ENCODE measurements at places on chromosomes 7 and 10.
A peak's percentile ranks its signal among the peaks of the same experiment; 100 is the strongest.

- no peak for DNase-seq
These were observed 34.5 kb downstream of the SPDYE17 start for GRCh38 chr7:76997381-76998284.

- DNase-seq = peak; percentile 43
These were observed 1.8 kb downstream of the GRK5 start for GRCh38 chr10:119209035-119209735.

GRCh38 chr10:56547163-56547562, 186.1 kb upstream of the ZWINT start:
- no peak for DNase-seq

DNA sequence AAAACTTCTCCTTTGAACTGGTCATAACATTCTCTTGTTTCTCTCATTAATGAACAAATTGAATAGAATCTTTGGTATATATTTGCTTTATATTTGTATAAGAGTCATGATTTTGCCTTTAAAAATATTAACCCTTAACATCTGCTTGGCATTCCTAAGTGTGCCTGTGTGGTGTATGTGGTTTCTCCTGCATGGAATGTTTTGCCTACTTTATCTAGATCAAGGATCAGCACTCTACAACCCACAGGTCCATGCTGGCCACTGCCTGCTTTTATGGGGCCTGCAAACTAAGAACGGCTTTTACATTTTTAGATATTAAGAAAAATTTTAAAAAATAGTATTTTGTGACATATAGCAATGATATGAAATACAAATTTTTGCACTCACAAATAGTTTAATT, 4.3 kb upstream of the LAMB4 start:
- no peak for DNase-seq

GRCh38 chr10:121854809-121855445, 72.9 kb downstream of the ATE1 start:
- peak; percentile 17 for DNase-seq

DNA sequence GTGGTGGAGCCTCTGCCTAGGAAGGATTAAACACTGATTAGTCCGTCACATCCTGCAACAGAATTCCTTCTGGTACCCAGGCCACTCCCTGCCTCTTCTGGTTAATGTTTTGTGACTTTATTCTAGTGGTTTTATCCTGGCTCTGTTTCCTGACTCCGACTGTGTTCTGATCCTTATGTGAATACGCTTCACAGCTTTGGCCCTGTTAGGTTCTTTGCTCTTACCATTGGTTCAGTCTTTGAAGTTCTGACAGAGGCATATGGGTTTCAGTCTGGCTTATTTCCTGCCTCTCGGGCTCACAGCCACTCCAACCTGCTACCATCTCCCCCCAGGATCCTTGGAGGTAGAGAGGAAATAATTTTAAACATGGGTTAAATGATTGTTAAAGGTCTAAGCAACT, 23.2 kb upstream of the FGL2 start:
- no peak for DNase-seq

GRCh38 chr10:86699541-86699940, 31.2 kb downstream of the LDB3 start:
- no peak for DNase-seq

GRCh38 chr10:31709028-31709427, 219.6 kb downstream of the ARHGAP12 start:
- no peak for DNase-seq

- no peak for DNase-seq
These were observed 30.4 kb downstream of the KLRG2 start for GRCh38 chr7:139452958-139453672.

- DNase-seq = peak; percentile 83
These were observed 80.3 kb upstream of the UCN3 start for GRCh38 chr10:5284311-5285057.

DNA sequence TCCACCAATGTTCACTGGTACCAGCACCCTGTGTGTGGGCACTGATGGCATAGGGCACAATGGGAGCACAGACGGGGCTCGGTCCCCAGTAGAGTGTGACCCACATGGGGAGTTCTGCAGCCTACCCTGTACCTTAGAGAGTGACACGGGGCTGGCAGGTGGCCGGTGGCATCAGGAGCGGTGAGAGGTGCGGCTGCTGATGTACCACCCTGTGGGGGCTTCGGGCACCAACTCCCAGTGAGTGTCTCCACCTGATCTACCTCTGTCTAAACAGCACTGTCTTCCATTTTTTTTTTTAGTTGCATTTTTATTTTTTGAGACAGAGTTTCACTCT, 4.1 kb downstream of the JAKMIP3 start:
- no peak for DNase-seq

DNA sequence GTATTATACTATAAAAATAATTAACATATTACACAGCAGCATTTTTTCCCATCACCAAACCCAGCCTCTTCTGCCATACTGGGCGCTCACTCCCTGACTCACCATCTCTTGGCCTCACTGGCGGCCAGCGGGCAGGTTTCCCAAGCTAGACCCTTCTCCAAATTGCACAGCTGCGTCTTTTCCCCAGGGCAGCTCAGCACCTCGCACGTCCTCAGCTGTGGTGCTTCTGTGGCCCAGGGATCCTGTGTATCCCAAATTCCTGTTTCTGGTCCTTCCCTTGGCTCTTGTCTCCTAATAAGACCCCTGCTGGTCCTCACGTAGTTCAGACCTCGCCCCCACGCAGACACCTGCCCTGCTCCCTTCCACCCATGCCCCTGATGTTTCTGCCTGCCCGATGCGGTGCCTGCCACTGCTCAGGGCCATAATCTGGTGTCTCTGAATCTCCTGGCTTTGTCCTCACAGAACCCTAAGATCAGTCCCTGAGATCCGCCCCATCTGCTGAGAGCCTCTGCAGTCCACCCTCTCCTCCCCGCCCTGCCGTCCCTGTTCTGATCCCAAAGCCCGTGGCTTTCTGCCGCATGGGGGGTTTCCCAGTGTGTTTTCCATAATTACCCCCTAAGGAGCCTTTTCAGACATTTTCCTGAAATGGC, 290.1 kb downstream of the TCERG1L start:
- no peak for DNase-seq

- no peak for DNase-seq
These were observed 185.7 kb downstream of the GRID1 start for GRCh38 chr10:86180861-86181260.

GRCh38 chr10:112649822-112650152, 202.8 kb downstream of the VTI1A start:
- no peak for DNase-seq

- no peak for DNase-seq
These were observed 82.9 kb downstream of the CFTR start for GRCh38 chr7:117562759-117563158.

All from erythroblast (primary cell).